ENCODE measurements at places on chromosomes 2 and 18.

DNA sequence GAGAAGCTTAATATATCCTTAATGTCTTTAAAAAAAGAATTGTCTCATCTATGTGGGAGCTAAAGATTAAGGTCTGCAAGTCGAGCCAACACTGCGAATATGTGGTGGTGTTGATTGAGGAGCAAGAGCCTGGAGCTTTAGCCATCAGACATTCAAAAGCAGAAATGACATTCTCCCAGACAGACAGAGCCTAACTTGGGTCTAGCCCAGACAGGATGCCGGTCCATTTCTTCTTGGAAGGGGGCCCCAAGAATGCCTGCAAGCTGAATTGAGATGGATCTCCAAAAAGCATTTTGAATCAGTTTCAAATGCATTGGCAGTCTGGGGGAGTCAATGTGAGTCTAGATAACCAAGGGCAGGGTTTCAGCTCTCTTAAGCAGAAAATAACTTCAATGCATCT is 30.1 kb upstream of the EML4 start:
- peak; percentile 54 for DNase-seq

DNA sequence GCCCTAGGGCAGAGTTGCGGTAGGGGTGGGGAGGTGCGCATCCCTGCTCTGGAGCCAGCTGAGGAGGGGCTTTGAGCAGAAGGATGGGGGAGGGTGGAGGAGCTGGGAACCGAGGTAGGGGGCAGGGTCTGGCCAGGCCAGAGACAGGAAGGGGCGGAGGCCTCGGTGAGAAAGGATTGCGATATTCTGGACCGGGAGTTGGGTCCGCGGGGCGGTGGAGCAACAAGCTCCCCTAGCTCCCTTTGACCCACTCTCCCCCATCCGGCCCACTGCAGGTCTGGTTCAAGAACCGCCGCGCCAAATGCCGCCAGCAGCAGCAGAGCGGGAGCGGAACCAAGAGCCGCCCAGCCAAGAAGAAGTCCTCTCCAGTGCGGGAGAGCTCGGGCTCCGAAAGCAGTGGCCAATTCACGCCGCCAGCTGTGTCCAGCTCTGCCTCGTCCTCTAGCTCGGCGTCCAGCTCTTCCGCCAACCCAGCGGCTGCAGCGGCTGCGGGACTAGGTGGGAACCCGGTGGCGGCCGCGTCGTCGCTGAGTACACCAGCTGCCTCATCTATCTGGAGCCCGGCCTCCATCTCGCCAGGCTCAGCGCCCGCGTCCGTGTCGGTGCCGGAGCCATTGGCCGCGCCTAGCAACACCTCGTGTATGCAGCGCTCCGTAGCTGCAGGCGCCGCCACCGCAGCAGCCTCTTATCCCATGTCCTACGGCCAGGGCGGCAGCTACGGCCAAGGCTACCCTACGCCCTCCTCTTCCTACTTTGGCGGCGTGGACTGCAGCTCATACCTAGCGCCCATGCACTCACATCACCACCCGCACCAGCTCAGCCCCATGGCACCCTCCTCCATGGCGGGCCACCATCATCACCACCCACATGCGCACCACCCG is 4.8 kb downstream of the OTX1 start:
- no peak for DNase-seq

DNA sequence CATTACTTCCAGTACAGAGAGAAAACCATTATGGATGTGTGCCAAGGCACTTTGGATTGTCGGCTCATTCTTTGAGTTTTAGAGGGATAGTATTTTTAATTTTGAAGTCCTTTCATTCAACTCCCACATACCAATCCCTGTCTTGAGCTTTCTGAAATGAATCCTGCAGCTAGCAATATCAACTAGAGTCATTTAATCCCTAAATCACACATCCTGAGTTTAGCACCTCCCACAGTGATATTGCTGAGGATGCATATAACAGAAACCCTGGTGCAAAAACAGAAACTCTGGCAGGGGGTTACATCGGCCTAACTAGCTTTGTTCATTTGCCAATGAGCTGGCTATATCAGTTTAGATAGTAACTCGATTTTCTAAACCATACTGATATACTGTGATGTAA is 427.3 kb downstream of the LRP1B start:
- no peak for DNase-seq

GRCh38 chr2:16031848-16032159 is 91.5 kb downstream of the MYCN start:
- no peak for DNase-seq

GRCh38 chr2:105744091-105744908 is 412 bp upstream of the NCK2 start:
- DNase-seq: no peak

- DNase-seq: peak; percentile 2
Observed at GRCh38 chr2:161946489-161947107, 127.4 kb downstream of the DPP4 start.

- DNase-seq: peak; percentile 88
Observed at GRCh38 chr2:200350850-200351285, 44.4 kb downstream of the SPATS2L start.

GRCh38 chr2:96103761-96104486 is 12.4 kb downstream of the ADRA2B start:
- no peak for DNase-seq

- peak; percentile 4 for DNase-seq
Observed at GRCh38 chr2:211930331-211930730, 608.3 kb downstream of the ERBB4 start.

DNA sequence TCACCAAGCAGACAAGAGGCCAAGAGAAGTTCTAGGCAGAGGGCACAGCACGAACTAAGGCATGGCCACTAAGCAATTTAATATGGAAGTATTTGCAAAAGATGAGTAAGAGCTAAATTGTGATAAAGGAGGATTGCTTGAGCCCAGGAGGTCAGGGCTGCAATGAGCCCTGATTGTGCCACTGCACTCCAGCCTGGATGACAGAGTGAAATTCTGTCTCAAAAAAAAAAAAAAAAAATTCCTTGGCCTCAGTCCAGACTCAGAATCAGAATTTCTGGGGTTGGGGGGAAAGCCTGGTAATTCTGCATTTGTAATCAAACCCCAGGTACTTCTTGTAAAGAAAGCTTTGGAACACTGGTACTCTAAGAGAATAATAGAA is 46.8 kb upstream of the RTN4 start:
- DNase-seq: no peak

- peak; percentile 56 for DNase-seq
Observed at GRCh38 chr2:159290289-159290907, 3.9 kb upstream of the WDSUB1 start.

DNA sequence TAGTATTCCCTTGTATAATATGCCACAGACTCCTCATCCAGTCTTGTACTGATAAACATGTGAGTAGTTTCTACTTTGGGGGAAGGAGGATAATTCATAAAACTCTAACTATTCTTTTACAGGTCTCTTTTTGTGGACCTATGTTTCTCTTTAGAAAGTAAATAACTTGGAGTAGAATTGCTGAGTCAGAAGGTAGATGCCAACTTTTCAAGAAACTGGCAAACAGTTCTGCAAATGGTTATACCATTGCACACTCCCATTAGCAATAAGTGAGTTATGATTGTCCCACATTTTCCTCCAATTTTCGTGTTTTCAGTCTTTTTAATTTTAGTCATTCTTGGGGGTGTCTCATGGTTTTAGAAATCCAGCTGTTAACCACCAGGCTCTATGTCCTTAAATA is 477.2 kb upstream of the LRRTM4 start:
- DNase-seq: no peak

GRCh38 chr18:8860845-8861642 is 155.7 kb downstream of the MTCL1 start:
- no peak for DNase-seq

DNA sequence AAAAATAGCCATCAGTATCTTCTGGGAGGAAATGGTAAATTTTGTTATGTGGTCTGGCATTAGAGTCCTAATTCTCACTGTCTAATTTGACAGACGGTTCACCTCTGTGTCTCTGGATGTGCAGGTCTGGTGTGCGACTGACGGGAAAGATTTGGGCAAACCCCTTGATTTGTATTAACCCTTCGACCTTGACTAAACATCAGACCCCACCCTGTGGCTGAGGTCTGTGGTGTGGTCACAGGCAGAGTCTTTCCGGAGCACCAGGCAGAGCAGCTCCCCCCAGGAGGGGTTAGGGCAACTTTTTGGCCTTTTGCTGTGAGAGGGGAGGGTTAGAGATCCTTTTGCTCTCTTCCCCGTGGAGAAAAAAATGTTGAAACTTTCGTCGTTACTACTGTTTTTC is 6.4 kb downstream of the TWIST2 start:
- DNase-seq: no peak

- DNase-seq: no peak
Observed at GRCh38 chr18:66674286-66674685, 70.4 kb upstream of the CDH19 start.

- no peak for DNase-seq
Observed at GRCh38 chr2:165017966-165018596, 62.8 kb upstream of the SLC38A11 start.

GRCh38 chr2:165067643-165068486 is 112.5 kb upstream of the SLC38A11 start:
- peak; percentile 60 for DNase-seq

DNA sequence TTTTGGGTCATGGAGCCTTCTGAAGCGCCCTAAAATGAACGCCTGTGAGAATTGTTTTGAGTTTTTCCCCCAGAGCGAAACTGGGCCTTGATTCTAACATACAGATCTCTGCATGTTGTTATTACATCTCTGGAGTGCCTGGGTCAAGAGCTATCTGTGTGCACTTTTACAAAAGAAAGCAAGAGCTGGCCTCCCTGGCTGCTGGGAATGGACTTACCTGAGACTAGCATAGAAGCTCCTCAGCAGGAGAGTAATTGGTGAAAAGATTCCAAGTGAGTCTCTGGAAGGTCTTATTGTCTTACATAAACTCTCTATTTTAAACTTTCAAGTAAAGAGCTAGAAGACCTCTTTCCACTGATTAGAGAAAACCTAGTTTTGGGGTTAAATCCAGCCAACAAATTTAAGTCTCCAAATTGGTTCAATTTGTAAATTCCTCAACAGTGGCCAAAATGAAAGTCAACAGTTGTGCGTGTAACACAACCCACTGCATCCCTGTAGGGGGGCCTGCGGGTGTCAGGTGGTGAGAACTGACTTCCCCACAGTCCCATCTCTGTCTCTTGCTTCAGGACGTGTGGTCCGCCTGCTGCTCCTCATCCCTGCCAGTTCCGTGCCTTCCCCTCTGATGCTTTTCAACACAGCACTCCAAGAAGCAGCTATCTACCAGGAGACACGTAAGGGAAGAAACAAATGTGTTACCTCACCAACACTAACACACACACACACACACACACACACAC is 206.1 kb downstream of the SH3BP4 start:
- DNase-seq: no peak

- peak; percentile 90 for DNase-seq
Observed at GRCh38 chr2:17035010-17035409, 369.4 kb upstream of the CYRIA start.

DNA sequence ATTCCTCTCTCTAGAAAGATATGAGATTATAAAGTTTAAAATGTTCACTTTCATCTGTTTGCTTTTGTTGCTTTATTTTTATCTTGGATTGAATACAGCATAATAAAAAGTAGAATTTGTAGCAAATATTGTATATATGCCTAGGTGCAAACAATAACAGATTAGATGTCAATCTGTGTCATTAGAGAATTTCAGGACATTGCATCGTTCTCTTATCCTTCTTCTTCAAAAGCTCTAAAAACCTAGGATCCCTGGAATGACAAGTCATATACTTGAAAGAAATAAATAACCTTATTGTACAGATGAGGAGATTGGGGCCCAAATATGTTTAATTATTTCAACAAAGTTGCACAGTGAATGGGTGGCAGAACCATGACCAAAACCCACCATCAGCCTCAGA is 102.8 kb upstream of the BZW1 start:
- DNase-seq: no peak

DNA sequence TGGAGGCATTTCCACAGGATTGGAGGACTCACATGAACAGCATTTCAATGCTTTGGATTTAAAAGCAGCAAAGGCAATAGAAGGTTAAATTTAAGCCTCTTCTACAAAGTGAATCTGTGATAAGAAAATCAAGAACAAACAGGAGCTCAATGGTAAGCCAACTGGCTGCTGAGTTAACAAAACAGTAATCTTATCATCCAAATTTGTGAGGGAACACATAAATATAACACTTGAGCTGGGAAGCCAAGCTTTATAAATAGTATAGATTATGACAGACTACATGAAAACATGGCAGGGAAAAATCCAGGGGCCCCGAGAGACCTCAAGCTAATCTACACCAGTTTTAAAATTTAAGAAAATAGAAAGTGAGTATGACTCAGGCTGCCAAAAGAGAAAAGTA is 108.5 kb upstream of the PGAP1 start:
- no peak for DNase-seq

- peak; percentile 63 for DNase-seq
Observed at GRCh38 chr18:33706391-33706790, 128.4 kb downstream of the ASXL3 start.

GRCh38 chr2:198141726-198142125 is 337.3 kb downstream of the PLCL1 start:
- no peak for DNase-seq

DNA sequence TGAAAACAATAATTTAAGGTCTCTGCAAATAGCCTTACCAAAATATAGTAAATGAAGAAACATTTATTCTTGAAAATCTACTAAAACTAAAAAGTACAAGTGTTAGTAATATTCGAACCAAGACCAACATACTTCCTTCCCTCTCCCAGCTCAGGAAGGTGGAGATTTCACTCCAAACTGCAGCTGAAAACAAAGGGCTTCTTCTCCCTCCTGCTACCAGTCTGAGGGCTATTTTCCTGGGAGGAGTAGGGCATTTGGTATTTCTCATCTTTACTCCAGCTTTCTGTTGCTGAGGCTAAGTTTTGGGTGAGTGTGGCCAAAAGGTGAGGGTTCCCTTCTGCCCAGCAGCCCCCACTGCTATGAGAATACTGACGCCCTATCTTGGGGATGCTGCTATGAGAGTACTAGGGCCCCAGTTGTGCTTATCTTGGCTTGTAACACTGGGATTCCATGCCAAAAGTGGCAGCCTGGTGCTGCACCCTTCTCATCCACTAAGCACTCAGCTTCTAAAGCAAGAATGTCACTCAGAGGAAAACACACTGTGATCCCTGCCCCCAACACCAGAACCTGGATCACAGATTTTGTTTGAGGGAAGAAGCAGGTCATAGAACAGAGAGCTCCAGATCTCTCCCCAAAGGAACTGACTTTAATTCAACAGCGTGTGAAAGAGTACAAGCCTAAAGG is 130.7 kb upstream of the KLF7 start:
- no peak for DNase-seq

DNA sequence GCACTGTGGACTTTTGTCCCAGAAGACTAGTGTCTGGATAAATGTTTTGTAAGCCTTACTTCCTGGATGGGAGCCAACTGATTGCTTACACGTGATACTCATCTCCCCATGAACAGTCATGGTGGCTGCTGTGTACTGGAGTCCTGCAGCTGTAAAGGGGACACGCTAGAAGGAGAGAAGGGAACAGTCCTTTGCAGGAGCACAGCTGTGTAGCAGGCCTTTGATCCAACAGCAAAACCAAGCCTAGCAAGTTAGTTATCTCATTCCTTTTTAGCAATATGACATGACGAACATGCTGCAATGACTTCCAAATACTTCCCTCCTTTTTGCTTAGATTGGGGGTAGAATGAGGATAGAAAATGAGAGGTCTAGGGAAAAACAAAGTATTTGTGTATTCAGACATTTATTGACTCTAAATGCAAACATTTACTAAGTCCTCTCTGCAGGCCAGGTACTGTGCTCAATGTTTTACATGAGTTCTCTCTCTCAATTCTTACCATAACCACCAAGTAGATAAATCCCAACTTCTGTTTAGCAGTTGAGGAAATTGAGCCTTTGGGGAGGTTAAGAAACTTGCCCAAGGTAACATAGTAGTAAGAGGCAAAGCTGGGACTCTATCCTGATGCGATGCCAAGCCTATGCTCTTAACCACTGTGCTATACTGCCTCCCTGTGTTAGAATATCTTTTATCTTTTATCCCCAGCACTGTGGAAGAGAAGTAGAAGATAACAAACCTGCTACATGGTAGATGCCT is 55.4 kb upstream of the CD28 start:
- DNase-seq: peak; percentile 52

- peak; percentile 64 for DNase-seq
Observed at GRCh38 chr2:236676136-236676873, 106.7 kb downstream of the ACKR3 start.

Measured in astrocyte (in vitro differentiated cells and primary cell).